ENCODE measurements at places on chromosomes 13 and 19. TPM values are rescaled to one million over a fixed set of nuclear protein-coding genes. Genes with fewer than 3 reads are reported as not detected.

The C19orf81 gene
- 1.5 TPM for total RNA-seq

The NLRP7 gene
- total RNA-seq: not detected

The SLC6A16 gene
- 2.0 TPM for total RNA-seq

The SKA3 gene
- total RNA-seq: 0.91 TPM

The COL4A1 gene
- 134 TPM for total RNA-seq

The BCAM gene
- total RNA-seq: 70.2 TPM

The LRRC8E gene
- total RNA-seq: 1.2 TPM

The LILRA1 gene
- total RNA-seq: 0.82 TPM

DNA sequence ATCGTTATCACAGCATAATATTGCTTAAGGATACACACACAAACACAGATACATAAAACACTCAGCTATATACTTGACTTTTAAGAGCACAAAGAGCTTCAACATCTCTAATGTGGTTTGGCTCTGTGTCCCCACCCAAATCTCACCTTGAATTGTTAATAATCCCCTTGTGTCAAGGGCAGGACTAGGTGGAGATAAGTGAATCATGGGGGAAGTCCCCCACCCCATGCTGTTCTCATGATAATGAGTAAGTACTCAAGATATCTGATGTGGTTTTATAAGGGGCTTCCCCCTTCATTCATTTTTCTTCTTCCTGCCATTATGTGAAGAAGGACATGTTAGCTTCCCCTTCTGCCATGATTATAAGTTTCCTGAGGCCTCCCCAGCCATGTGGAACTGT is 481.4 kb downstream of the PCDH9 start:
- no peak for DNase-seq

DNA sequence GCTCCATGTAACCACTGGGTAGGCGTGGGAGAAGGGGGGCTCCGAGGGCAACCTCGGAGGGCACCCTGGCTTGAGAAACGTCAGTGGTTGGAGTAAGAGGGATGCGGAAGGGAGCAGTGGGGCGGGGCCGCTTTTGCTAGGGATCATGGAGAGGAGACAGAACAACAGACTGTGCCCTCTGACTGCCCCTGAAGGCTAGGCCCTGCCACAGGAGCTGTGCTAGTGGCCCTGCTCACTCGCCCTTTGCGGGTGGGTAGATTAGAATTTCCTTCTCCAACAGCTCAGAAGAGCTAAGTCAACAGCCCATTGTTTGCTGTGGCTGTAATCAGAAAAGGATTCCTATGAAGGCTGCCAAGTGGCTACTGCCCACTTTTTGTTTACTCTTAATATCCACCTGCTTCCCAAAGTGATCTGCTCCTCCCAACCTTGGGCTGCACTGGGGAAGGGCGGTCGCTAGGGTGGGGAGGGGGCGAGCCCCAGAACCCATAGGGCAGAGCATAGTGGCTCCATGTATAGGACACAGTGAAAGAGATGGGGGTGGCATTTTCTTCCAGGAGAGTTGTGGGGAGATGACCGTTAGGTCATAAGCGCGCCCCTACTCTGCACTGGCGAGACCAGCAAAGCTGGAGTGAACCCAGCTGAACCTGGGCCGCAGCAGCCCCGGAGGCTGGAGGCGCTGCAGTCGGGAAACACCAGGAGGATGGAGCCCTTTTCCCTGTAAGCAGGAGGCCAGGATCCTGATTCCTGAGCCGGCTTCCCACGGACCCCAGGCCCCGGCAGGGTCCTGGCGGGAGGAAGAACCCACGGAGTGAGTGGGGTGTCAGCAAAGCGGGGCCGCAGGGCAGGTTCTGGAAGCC is 1.9 kb upstream of the C1QTNF9 start:
- no peak for DNase-seq

- no peak for DNase-seq
These were observed 7.1 kb upstream of the KLK14 start for GRCh38 chr19:51089786-51090185.

- DNase-seq: no peak
These were observed 1832.8 kb upstream of the MIR17HG start for GRCh38 chr13:89514534-89515312.

DNA sequence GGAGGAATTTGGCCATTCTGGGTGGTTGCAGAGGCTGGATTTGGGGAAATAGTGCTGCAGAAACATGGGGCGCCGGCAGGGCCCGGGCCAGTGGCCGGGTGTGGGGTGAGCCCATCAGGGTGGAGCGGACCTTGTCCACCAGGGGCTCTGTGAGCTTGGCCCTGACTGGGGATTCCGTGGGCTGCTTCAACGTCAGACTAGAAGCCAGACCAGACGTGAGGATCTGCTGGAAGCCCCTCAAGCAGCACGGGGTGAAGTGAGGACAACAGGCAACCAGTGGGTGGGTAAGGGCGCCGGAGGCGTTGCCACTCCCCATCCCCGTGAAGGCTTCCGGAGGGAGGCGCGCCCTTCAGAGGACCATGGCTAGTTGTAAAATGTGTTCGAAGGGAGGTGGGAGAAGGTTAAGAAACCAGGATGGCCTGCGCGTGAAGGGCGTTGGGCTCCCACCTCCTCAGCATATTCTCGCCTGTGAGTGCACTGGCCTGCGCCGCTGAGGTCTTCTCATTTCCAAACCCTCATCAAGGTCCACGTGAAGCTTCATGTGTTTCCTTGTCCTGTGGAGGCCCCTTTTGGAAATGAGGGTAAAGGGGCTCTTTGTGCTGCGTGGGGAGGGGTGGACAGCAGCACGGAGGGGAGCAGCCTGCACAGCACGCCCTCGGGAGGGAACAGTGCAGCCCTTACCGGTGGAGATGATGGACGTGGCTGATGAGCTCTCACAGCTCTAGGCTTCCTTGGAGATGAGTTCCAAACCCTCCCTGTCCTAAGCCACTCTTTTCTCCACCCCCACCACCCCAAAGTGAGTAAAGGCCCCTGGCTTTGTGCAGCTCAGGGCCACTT is 8.3 kb downstream of the TEX29 start:
- no peak for DNase-seq

DNA sequence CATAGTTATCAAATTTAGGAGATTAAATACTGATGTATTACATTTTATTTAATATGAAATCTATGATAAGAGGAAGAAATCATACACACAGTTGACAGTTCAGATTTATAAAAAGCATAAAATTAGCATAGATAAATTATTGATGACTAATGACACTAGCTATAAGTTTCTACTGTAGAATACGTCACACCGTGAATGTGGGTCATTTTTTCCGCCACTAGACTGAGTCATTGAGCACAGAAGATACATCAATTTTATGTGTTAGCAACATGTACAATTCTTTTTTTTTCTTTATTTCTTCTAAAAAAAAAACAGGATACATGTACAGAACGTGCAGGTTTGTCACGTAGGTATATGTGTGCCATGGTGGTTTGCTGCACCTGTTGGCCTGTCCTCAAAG is 22.2 kb downstream of the AP2S1 start:
- DNase-seq: no peak

DNA sequence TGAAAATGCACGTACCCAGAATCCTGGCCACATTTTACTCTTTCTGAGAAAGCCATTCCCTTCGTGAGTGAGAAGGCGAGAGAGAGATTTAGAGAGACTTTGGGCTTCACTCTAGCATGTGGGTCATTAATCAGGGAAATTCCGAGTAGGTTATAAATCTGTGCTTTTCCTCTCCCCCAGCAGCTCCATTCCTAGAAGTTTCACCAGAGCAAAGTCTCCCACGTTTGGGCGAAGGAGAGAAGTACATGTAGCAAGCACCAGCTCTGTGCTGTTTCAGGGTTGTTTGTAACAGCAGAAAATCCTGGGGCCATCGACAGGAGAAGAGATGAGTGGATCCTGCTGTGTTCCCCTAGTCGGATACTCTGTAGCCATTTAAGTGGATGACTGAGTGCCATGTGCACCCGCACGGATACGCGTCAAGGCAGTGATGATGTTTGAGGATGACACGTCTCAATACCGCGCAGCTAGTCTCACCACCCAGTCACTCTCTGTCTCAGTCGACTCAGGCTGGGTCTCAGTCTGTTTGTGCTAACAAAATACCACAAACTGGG is 131.8 kb upstream of the PEG3 start:
- no peak for DNase-seq

DNA sequence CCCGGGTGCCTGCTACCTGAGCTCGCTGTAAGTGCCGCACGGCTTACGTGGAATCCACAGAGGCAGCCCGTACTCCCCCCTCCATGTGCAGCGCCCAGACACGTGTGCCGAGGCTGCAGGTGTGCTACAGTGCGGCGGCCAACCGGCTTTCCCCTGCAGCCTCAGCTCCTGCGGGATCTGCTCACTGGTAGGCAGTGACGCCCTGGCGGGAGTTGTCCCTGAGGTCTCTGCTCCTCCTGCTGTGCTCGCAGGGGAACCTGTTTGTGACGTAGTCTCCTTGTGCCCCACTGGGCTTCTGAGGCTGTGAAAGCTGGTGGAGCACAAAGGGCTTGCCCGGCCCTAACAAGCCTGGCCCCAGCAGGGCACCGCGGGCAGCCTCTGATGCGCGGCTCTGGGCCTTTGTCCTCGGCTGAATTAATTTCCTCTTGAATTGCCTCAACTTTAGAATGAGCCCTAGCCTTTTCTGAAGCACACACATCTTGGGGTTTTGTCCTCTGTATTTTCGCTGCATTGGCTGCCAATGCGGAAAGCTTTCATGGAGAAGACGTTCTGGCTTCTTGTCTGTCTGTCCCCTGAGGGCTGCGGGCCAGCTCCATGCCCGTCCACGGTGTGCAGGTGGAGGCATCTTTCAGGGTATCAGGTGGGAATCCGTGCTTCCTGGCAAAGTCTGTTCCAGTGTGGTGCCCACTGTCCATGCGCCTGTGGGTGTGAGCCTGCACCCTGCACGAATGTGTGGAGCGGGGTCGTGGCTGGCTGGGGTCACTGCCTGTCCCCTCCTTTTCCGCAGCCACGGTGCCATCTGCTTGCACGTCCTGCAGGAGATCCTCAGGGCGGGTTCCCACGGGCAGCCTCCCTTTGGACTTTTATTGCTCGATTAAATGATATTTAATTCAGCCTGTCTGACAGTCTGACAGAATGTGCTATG is 77.3 kb upstream of the MCF2L start:
- DNase-seq: no peak

DNA sequence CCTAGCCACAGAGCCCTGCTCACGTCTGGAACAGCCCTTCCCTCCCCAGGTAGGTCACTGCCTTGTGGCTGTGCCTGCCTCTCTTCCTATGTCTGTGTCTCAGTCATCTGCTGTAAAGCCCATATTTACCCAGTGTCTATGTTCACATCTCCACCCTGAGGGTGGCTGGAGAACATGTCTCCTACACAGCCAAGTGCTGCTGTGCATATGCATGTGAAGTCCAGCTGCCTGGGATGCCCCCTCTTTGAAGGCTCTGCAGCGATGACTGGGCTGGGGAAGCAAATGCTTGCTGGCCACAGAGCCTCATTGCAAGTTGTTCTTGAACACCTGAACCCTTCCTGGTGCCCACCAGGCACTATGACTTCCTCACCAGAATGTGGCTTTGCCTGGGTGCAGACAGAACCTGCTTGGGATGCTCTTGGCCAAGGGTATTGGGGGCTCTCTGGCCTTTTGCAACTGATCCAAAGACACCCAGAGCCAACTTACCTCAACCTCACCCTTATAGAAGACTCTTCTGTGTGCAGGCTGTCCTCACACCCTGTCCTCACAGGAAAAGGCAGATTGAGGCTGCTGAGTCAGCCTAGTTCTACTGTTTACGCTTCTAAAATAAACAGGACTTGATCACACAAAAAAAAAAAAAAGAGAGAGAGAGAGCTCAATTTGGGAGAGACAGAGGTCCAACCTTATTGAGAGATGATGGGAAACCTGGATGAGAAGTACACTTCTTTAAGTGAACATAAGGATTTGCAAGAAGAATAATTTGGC is 26.5 kb downstream of the MRPL57 start:
- DNase-seq: no peak

DNA sequence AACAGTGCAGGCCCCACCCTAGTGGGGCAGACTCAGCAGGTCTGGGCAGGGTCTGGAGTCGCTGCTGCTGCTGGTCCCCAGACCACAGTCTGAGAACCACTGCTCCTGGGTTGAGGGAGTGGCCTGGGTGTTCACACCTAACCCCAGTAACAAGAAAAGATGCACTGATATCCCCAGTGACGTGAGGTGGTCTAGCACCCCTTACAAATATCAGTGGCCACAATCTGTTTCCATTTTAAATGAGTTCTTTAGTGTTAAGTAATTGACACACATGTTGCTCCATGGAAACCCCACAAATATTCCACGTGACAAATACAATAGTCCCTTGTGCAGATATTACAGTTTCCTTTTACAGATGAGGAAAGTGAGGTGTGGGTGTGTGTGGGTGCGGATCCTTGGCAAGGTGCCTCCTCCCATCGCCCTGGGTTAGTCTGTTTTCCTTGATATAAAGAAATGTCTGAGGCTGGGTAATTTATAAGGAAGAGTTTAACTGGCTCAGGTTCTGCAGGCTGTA is 96.3 kb upstream of the GPR183 start:
- DNase-seq: no peak

DNA sequence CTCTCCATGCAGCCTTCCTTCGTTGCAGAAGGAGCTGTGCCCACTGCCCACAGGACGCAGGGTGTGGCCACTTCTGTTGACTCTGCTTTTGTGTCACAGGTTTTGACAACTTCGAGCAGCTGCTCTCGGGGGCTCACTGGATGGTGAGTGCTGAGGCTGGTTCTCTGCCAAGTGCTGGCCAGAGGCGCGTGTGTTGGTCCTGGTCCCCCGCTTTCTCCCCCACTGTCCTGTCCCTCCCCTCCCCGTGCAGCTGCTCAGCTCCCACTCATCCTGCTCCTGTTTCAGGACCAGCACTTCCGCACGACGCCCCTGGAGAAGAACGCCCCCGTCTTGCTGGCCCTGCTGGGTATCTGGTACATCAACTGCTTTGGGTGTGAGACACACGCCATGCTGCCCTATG is 10.6 kb upstream of the PDCD2L start:
- peak; percentile 58 for DNase-seq

GRCh38 chr13:113947311-113948033 is 26.4 kb downstream of the C13orf46 start:
- peak; percentile 84 for DNase-seq

GRCh38 chr13:77515785-77516184 is 19.7 kb upstream of the SCEL start:
- DNase-seq: no peak

GRCh38 chr13:61170856-61171255 is 244.8 kb downstream of the PCDH20 start:
- DNase-seq: peak; percentile 51

DNA sequence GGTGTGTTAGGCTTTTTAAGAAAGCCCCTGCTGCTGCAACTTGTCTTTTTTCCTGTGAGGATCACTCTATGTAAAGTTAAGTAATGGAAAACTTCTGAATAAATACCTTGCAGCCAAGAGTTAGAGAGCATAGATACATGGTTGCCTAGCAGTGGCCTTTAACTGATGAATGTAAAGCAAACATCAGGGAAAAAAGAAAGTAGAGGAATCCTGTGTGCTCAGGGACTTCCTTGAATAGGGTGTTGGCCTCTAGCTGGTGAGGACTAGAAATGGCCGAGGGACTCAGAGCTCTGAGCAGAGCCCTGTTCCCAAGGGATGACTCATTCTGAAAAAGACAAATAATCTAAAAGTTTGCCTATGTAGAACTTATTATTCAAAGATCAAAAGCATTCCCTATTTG is 135.7 kb downstream of the MIPEP start:
- no peak for DNase-seq

All from right cardiac atrium (tissue), 5 donors.